NCI-H2081 (cell line): ENCODE measurements at places on chromosomes 7 and 10.

GRCh38 chr10:22560913-22561239 lies 153.5 kb downstream of the PIP4K2A start:
- DNase-seq, result peak; percentile 24

GRCh38 chr7:158611541-158611940 lies 23.9 kb upstream of the PTPRN2 start:
- DNase-seq, result no peak

- DNase-seq, result no peak
Observed at GRCh38 chr7:102898532-102898859, 14.3 kb upstream of the LRRC17 start.

GRCh38 chr7:67825356-67825755 lies 828.7 kb downstream of the TYW1 start:
- DNase-seq, result no peak

DNA sequence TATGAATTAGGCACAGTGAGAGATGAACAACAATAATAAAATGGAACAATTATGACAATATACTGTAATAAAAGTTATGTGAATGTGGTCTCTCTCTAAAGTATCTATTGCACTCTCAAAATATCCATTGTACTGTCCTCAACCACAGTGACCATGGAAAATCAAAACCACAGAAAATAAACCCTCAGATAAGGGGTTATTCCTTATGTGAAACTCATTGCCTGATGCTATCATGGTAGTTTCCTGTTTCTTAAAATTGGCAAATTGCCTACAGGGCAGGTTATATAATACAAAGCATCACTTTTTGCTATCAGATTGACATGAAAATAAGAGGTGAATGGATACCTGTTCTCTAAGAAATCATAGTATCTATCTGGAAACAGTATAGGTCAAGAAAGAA lies 3.8 kb downstream of the MCM10 start:
- DNase-seq, result no peak
